HS-27A (cell line): ENCODE measurements at places on chromosomes 11 and 22.

DNA sequence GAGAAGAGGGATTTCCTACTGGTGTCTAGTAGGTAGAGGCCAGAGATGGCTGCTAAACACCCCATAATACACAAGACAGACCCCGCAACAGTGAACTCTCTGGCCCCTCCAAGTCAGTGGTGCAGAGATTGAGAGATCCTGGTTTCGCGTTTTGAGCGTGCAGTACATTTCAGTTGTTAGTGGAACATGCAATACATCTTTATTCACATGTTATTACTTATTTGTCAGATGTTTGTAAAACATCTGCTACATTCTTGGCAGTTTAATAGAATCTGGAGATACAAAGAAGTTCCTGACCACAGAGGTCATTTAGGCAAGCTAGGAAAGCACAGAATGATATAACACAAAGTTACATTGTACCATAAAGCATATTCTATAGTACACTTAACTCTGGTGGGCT is 41.5 kb downstream of the ST3GAL4 start:
- DNase-seq: no peak

GRCh38 chr11:24496736-24497725 is at the start of gene LUZP2:
LUZP2 (plus strand) TSS chr11:24497053.
- DNase-seq: peak; percentile 53

DNA sequence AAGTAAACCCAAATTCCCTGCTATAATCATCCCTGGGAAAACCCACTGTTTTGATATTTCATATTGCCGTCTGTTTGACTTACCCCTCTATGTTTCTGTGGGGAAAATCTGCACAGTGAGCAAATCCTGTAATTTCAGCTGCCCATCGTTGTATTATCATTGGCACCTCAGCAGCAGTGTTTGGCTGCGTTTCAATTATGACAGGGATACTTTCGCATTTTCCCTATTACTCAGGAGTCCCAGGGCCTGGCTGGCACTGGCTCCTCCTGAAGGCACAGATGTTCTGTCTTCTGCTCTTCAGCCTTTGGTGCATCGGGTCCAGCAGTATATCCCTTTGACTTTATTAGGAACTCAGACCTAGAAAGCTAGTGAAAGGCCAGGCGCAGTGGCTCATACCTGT is 12.2 kb upstream of the MMP12 start:
- DNase-seq: peak; percentile 20

DNA sequence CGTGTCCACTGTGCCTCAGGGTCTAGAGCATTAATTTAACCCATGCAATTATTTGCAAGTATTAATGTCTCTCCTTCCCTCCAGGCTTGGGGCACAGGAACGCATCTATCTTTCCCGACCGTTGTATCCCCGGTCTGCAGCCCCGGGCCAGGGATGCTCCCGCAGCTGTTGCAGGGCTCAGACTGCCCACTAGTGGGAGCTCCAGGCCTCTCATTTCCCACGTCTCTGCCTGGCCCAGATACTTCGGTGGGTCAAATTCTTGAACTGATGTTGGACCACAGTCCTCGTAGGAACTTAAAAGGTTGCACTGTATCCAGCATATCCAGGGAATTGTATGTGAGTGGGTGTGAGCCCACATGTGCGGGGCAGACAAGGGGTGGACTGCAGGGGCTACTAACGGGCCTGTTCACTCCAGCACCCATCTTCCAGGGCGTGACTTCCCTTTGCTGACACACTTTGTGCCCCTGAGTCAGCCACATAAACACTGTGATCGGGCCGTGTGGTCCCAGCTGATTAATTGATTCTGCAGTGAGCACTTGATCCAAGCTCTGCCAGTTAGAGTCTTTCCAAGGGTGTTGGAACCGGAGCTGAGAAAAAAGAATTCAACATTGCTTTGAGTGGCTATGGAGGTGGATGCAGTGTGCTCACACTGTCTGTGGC is 451.3 kb downstream of the TBC1D22A start:
- no peak for DNase-seq

- no peak for DNase-seq
Measured at GRCh38 chr11:57181678-57182305, at the start of gene LRRC55. LRRC55 (plus strand) TSS chr11:57181953; CDS start chr11:57182023, 70 bp downstream.
